ENCODE measurements at places on chromosomes 13 and 19.

GRCh38 chr13:73018336-73018735 lies 40.5 kb upstream of the KLF5 start:
- DNase-seq = peak; percentile 10

GRCh38 chr13:46192412-46192811 lies 10.4 kb upstream of the LCP1 start:
- DNase-seq = no peak

DNA sequence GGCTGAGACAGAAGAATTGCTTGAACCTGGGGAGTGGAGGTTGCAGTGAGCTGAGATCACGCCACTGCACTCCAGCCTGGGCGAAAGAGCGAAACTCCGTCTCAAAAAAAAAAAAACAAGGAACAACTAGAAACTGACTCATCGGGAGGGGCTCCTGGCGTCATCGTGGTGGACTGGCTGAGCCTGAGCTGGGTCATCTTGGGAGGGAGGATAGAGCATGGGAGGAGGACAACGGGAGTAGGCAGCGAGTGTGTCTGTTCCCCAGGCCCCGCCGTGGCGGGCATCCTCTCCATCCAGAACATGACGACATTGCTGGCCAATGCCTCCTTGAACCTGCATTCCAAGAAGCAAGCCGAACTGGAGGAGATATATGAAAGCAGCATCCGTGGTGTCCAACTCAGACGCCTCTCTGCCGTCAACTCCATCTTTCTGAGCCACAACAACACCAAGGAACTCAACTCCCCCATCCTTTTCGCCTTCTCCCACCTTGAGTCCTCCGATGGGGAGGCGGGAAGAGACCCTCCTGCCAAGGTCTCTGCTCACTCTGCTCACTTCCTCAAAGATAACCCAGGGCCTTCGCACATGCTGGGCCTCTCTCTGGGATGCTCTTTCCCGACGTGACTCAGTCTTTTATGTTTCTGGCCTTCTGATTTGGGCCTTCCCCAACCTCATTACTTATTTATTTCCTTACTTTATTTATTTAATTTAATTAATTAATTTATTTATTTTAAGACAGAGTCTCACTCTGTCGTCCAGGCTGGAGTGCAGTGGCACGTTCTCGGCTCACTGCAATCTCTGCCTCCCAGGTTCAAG lies 16.6 kb downstream of the DDX39A start:
- DNase-seq = peak; percentile 80

- no peak for DNase-seq
Observed at GRCh38 chr19:29587059-29587458, 19.0 kb upstream of the POP4 start.

DNA sequence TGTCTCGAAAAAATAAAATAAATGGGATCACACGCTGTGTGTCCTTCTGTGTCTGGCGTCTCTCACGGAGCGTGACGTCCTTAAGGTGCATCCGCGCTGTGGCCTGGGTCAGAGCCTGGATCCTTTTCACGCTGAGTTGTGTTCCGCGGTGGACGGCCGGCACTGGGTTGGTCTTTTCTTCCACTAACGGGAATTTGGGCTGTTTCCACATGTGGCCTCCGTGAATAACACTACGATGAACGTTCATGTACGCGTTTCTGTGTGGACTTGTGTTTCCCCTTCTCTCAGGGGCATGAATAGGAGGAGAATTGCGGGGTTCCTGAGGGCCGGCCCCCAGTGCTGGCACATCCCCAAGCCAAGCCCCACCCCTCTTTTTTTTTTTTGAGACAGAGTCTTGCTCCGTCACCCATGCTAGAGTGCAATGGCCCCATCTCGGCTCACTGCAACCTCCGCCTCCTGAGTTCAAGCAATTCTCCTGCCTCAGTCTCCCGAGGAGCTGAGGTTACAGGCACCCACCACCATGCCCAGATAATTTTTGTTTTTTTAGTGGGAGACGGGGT lies 6.2 kb upstream of the PTBP1 start:
- no peak for DNase-seq
